Epithelial cell of alveolus of lung (primary cell): ENCODE measurements at places on chromosomes 12 and 14. TPM values are rescaled to one million over a fixed set of nuclear protein-coding genes. Genes with fewer than 3 reads are reported as not detected.

SYNE3 gene
- total RNA-seq, result 5.3 and 6.5 TPM in 2 replicates

SERPINA1 gene
- 0.24 and 5.3 TPM in 2 replicates for total RNA-seq

HCAR2 gene
- total RNA-seq, result not detected in 2 replicates

DHRS4L2 gene
- 10.7 and 14.2 TPM in 2 replicates for total RNA-seq

SOAT2 gene
- 0.48 TPM in 1 of 2 replicates, not detected in the other for total RNA-seq
